Hematopoietic multipotent progenitor cell treated with erythropoietin and hydrocortisone succinate and interleukin-3 and kit ligand, for 15 days (in vitro differentiated cells): ENCODE measurements at places on chromosomes 2 and 18.

- no peak for DNase-seq
These were observed 149.0 kb downstream of the MIB1 start for GRCh38 chr18:21889570-21889969.

- DNase-seq = no peak
These were observed 433.7 kb upstream of the RAB12 start for GRCh38 chr18:8175501-8176061.

DNA sequence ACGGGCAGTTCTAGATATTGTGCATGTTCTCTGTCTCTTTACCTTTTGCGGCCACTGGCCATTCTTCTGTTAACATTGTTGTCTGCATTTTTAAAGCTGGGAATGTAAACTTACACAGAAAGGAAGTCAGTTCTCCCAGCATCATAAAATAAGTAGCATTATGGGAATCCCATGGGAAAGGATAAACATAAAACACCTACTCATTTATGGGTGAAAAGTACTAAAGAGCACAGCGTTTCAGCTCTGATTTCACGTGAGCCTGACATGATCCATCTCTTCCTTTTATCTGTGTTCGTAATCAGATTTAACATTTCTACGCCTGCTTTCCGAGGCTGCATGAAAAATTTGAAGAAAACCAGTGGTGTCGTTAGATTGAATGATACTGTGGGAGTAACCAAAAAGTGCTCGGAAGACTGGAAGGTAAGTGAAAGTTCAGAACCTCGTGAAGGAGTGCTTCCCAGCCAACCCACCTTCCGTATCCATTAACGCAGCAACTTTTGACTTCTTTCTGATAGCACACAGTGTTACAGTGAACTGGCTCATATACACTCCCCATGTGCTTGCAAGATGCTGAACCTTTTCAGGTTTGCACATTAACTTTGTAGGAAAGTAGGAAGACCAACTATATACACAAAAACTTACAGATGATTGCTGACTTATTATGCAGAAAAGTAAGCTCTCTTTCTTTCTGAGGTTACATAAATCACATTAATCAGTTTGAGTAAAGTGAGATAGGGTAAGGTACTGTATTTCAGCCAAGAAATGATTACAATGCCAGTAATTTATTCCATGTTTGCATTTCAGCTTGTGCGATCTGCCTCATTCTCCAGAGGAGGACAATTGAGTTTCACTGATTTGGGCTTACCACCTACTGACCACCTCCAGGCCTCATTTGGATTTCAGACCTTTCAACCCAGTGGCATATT lies 86.5 kb upstream of the TTC39C start:
- DNase-seq = no peak

DNA sequence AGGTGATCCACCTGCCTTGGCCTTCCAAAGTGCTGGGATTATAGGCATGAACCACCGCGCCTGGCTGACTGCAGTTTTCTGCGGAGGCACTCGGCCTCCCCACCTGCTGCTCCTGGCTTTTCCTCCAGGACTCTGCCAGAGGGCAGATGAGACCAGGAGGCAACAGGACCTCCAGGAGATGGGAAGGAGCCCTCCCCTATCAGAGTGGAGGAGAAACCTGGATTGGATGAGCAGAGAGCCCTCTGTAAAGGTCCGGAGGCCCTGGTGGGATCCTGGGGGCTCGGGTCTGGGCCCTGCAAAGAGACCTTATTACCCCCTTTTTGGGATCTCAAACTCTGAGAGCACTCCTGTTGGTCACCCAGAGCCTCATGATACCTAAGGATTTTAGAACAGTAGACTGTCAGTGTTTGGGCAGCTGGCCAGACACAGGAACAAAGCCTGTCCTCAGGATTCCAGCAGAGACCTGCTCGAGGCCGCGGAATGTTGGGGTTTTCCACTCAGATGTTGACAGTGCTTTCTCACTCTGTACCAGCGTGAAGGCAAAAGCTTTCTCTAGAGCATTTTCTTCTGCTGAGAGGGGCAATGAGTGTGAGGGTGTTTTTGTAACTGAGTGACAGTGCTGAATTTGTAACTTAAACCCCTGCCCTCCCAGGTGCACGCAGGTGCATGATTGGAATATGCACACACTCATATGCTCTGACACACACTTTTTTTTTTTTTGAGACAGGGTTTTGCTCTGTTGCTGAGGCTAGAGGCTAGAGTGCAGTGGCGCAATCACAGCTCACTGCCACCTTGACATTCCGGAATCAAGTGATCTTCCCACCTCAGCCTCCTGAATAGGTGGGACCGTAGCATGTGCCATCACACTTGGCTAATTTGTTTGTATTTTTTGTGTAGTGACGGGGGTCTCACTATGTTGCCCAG lies 48.4 kb downstream of the NPPC start:
- DNase-seq = no peak

DNA sequence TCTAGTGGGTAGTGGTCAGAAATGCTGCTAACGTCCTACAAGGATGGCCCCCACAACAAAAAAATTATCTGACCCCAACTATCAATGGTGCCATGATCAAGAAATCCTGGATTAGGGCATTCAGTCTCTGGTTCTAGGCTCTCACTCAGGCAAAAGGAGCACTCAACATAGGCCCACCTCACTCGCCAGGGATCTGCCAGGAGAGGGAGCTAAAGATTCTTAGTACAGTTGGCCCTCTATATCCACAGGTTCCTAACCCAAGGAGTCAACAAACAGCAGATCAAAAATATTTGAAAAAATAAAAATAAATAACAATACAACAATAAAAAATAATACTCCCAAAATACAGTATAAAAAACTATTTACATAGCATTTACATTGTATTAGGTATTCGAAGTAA lies 10.0 kb downstream of the SLC4A5 start:
- DNase-seq = no peak

DNA sequence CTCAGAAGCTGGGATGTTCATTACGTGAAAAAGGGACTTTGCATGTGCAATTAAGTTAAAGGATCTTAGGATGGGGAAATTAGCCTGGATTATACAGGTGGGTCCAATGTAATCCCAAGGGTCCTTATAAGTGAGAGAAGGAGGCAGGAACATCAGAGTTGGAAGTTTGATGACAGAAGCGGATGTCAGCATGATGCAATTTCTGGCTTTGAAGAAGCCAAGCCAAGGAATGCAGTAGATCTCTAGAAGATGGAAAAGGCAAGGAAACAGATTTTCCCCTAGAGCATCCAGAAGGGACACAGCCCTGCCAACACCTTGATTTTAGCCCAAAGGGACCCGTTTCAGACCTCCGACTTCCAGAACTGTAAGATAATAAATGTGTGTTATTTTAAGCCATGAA lies 136.4 kb downstream of the LNPK start:
- no peak for DNase-seq
